ENCODE measurements at places on chromosomes 16 and 17. TPM values are rescaled to one million over a fixed set of nuclear protein-coding genes. Genes with fewer than 3 reads are reported as not detected.

- no peak overlapping the region for H3K4me3 ChIP-seq
- DNase-seq: no peak
- peaks cover 2% of the 10 kb centered on the region for H3K4me1 ChIP-seq
- no peak overlapping the region for H3K27ac ChIP-seq
- peaks cover 35% of the 10 kb centered on the region for H3K27me3 ChIP-seq
Measured at GRCh38 chr17:77628035-77628434, 330.5 kb upstream of the TNRC6C start.

GRCh38 chr17:17551361-17551760, 40.1 kb downstream of the PEMT start:
- no peak overlapping the region for H3K4me3 ChIP-seq
- no peaks in the 10 kb centered on the region for H3K36me3 ChIP-seq
- DNase-seq: no peak
- H3K27me3 ChIP-seq: no peaks in the 10 kb centered on the region

GRCh38 chr17:60989846-60990245, 312.2 kb downstream of the BCAS3 start:
- DNase-seq: no peak
- no peak overlapping the region for H3K27ac ChIP-seq
- H3K4me1 ChIP-seq: 0 out of 2 replicates have a peak, but pooled peaks cover 7% of the 10 kb centered on the region
- H3K4me3 ChIP-seq: no peak overlapping the region
- H3K27me3 ChIP-seq: no peaks in the 10 kb centered on the region
- H3K36me3 ChIP-seq: no peaks in the 10 kb centered on the region

DNA sequence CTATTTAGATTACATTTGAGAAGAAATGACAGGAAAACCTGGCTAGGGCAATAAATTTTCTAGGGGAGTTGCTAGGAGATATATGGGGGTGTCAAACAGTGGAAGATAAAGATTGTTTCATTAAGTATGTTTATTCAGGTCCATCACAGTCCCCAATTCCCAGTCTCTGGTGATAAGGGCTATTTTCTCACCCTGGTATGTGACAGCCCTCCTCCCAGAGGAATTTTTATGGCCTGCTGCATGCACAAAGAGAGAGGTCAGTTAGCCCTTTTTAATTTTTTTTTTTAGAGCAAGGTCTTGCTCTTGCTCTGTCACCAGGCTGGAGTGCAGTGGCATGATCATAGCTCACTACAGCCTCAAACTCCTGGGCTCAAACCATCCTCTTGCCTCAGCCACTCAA, 53.6 kb upstream of the ATF7IP2 start:
- DNase-seq: no peak
- H3K4me3 ChIP-seq: no peak overlapping the region
- H3K27me3 ChIP-seq: no peaks in the 10 kb centered on the region
- H3K27ac ChIP-seq: no peak overlapping the region
- no peaks in the 10 kb centered on the region for H3K36me3 ChIP-seq
- peaks cover 10% of the 10 kb centered on the region for H3K4me1 ChIP-seq

DNA sequence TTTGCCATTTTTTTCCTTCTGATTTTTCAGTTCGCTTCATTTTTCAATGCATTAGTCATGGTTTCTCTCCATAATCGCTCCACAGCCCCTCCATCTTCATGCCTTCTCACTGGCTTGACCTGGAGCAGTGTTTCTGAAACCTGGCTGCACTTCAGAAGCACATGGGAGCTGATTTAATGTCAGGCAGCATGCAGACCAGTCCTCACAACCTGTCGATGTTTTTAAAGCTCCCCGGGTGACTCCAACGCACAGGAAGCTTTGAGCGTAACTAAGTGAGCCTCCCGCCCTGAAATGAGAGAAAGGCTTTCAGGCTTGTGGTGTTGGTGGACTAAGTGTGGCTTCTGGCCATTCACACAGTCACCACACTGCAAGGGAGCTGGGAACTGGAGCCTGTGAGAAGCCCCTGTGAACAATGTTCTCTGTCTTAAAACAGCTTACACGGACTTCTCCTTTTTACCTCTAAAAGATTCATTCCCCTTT, 16.8 kb upstream of the DRG2 start:
- no peaks in the 10 kb centered on the region for H3K27me3 ChIP-seq
- H3K27ac ChIP-seq: no peak overlapping the region
- no peak for DNase-seq
- H3K4me3 ChIP-seq: no peak overlapping the region
- no peaks in the 10 kb centered on the region for H3K36me3 ChIP-seq

GRCh38 chr17:79707931-79708891, 22.5 kb upstream of the ENPP7 start:
- DNase-seq: peak; percentile 73
- H3K27ac ChIP-seq: no peak overlapping the region
- no peak overlapping the region for H3K4me3 ChIP-seq
- no peaks in the 10 kb centered on the region for H3K4me1 ChIP-seq
- H3K36me3 ChIP-seq: no peaks in the 10 kb centered on the region

DNA sequence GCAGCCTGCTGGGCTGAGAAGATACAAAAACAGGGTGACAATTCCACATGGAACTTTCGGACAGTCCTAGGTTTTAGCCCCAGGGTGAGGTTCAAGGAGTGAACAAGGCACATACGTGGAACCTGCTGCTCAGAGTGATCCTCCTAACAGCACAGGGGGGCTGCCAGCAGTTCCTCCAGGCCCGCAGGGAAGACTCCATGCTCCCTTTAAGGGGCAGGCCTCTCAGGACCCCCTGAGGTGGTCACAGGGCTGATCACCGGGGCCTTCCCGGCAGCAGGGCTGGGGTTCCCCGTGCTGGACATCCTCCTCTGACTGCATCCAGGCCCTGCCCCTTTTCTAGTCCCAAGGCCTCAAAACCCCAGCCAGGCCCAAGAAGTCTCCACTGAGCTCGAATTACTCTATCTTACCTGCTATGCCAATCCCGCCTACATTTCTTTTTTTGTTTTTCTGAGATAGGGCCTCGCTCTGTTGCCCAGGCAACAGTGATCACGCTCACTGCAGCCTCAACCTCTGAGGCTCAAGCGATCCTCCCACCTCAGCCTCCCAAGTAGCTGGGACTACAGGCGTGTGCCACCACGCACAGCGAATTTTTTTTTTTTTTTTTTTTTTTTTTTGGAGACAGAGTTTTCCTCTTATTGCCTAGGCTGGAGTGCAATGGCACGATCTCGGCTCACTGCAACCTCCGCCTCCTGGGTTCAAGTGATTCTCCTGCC, 10.4 kb downstream of the CANT1 start:
- peaks cover 59% of the 10 kb centered on the region for H3K4me1 ChIP-seq
- peak overlapping the region; percentile 6 for H3K4me3 ChIP-seq
- peak overlapping the region; percentile 91 for H3K27ac ChIP-seq
- peak; percentile 30 for DNase-seq

GRCh38 chr16:60485872-60486489, 1550.3 kb downstream of the CDH8 start:
- H3K4me1 ChIP-seq: no peaks in the 10 kb centered on the region
- no peak overlapping the region for H3K4me3 ChIP-seq
- H3K36me3 ChIP-seq: no peaks in the 10 kb centered on the region
- H3K27ac ChIP-seq: no peak overlapping the region
- no peaks in the 10 kb centered on the region for H3K27me3 ChIP-seq
- no peak for DNase-seq

DNA sequence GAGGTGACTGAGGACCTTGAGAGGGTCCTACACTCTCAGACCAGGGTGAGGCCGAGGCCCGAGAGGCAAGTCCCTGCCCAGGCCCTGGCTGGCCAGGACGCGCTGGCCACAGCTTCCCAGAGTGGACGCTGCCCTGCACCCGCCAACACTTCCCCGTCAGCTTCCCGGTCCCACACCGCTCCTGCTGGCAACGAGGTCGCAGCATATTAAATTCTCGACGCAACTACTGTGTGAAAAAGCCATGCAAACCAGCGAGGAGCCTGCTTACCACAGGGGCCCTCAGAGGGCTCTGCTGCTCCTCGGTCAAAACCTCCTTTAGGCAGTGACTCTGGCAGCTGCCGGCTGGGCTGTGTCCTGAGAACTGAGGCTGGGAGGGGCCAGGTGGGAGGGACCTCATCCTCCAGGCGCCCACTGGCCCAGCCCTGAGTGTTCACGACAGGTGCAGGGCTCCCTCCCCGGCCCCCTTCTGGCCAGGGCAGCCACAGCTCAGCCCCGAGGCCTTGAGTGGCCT, 2.1 kb upstream of the TEX19 start:
- H3K4me1 ChIP-seq: peaks cover 11% of the 10 kb centered on the region
- DNase-seq: no peak
- H3K4me3 ChIP-seq: no peak overlapping the region
- no peak overlapping the region for H3K27ac ChIP-seq
- no peaks in the 10 kb centered on the region for H3K27me3 ChIP-seq

DNA sequence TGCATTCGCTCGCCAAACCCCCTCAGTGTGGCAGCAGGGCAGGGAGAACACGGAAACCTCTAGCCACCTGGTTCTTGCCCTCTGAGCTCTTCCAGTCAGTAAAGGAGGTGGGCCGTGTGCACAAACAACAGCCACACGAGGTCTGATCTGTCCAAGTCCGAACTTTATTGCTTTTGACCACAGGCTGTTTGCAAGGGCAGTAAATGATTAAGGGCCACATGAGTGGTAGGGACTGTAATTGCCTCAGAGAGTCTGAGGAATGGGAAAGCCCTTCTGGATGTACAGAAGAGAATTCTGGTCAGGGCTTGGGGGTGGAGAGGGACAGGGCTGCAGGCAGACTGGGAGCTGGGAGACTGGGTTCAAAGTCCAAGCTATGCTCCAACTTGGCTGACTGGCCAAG, 75.7 kb upstream of the LHX1 start:
- no peaks in the 10 kb centered on the region for H3K4me1 ChIP-seq
- H3K4me3 ChIP-seq: no peak overlapping the region
- H3K36me3 ChIP-seq: no peaks in the 10 kb centered on the region
- DNase-seq: no peak
- no peaks in the 10 kb centered on the region for H3K27me3 ChIP-seq
- no peak overlapping the region for H3K27ac ChIP-seq

GRCh38 chr17:51441431-51441830, 181.1 kb downstream of the UTP18 start:
- DNase-seq: no peak
- peaks cover 15% of the 10 kb centered on the region for H3K27me3 ChIP-seq
- no peaks in the 10 kb centered on the region for H3K36me3 ChIP-seq
- no peaks in the 10 kb centered on the region for H3K4me1 ChIP-seq
- no peak overlapping the region for H3K4me3 ChIP-seq
- no peak overlapping the region for H3K27ac ChIP-seq

GRCh38 chr17:41666237-41666641, 22.4 kb upstream of the EIF1 start:
- H3K4me3 ChIP-seq: peak overlapping the region; percentile 64
- H3K36me3 ChIP-seq: no peaks in the 10 kb centered on the region
- no peaks in the 10 kb centered on the region for H3K27me3 ChIP-seq
- peaks cover 25% of the 10 kb centered on the region for H3K4me1 ChIP-seq

- peaks cover under 1% of the 10 kb centered on the region for H3K36me3 ChIP-seq
- peak; percentile 22 for DNase-seq
- H3K27ac ChIP-seq: no peak overlapping the region
- peaks cover 10% of the 10 kb centered on the region for H3K4me1 ChIP-seq
- H3K27me3 ChIP-seq: no peaks in the 10 kb centered on the region
Measured at GRCh38 chr17:36592316-36592715, 637 bp downstream of the DHRS11 start.

- peak overlapping the region; percentile 95 for H3K4me3 ChIP-seq
- H3K27ac ChIP-seq: peak overlapping the region; percentile 43
- H3K36me3 ChIP-seq: peaks cover 23% of the 10 kb centered on the region
- peaks cover 39% of the 10 kb centered on the region for H3K4me1 ChIP-seq
- peak; percentile 26 for DNase-seq
- no peaks in the 10 kb centered on the region for H3K27me3 ChIP-seq
Measured at GRCh38 chr17:18187226-18187625, 3.6 kb downstream of the ALKBH5 start.

- no peaks in the 10 kb centered on the region for H3K4me1 ChIP-seq
- no peak overlapping the region for H3K27ac ChIP-seq
- no peaks in the 10 kb centered on the region for H3K27me3 ChIP-seq
- no peak overlapping the region for H3K4me3 ChIP-seq
- peaks cover 21% of the 10 kb centered on the region for H3K36me3 ChIP-seq
Measured at GRCh38 chr16:50315346-50315997, 49.1 kb downstream of the ADCY7 start.

DNA sequence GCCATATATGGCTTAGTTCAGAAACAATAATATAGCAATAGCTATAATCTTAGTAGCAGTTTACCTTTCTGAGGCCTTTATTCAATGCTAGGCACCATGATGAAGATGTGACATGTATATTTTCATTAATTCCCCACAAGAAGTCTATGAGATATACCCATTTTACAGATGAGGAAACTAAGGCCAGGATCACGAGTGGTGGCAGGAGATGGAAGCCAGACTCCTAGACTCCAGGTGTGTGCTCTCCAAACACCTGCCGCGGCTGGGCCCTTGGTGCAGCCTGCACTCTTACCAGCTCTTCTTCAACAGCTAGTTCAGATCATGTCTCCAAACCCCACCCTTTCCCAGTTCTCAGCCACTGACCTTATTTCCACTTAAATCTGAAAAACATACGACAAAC, 15.2 kb downstream of the NXPH3 start:
- H3K27me3 ChIP-seq: no peaks in the 10 kb centered on the region
- no peak for DNase-seq
- no peak overlapping the region for H3K27ac ChIP-seq

- H3K4me3 ChIP-seq: no peak overlapping the region
- H3K27me3 ChIP-seq: no peaks in the 10 kb centered on the region
- H3K4me1 ChIP-seq: peaks cover 10% of the 10 kb centered on the region
- DNase-seq: no peak
Measured at GRCh38 chr17:47363171-47363570, 39.4 kb downstream of the EFCAB13 start.

DNA sequence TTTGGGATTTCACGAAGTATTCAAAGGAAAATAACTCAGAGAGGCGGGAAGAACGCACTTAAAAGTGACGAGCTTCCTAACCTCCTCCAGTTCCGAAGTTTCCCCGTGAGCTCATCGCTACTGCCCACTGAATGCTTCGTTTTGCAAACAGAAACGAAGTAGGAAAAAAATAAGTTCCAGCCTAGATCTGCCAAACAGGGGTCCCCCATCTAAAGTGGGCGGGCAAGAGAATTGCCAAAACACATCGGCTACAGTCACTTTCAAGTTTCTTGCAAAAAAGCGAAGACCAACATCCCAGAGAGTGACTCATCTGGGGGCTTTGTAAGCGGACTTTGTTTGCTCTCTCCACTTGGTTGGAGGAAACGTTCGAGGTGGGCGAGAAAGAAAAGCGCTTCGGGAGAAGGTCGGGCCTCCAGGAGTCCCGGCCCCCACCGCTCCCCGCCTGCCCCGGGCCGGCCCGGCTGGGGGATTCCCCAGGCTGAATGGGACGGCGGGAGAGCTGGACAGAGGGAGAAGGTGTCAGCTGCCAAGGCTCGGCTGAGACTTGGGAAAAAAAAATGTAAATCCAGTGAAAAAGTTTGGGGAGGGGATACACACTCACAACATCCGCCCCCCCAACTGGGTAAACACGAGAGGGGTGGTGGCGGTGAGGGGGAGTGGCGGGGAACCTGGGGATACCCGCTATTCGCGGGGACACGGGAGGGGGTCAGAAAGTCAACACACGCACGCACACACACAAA, 1.0 kb downstream of the VEZF1 start:
- DNase-seq: peak; percentile 74
- peak overlapping the region; percentile 80 for H3K4me3 ChIP-seq
- peaks cover 31% of the 10 kb centered on the region for H3K36me3 ChIP-seq
- H3K27me3 ChIP-seq: no peaks in the 10 kb centered on the region
- H3K27ac ChIP-seq: peak overlapping the region; percentile 87

The CYGB gene
- total RNA-seq: 0.62 TPM

The TBX2 gene
- total RNA-seq: 8.5 TPM

The CTRB1 gene
- total RNA-seq: not detected

The TNS4 gene
- total RNA-seq: 127 TPM

The KCNH6 gene
- not detected for total RNA-seq

The CA4 gene
- total RNA-seq: not detected

The GPR139 gene
- not detected for total RNA-seq

The PRR29 gene
- total RNA-seq: 0.77 TPM

The C16orf87 gene
- 4.0 TPM for total RNA-seq

The CRK gene
- total RNA-seq: 49.4 TPM
